ENCODE measurements at places on chromosomes 7 and 10.

DNA sequence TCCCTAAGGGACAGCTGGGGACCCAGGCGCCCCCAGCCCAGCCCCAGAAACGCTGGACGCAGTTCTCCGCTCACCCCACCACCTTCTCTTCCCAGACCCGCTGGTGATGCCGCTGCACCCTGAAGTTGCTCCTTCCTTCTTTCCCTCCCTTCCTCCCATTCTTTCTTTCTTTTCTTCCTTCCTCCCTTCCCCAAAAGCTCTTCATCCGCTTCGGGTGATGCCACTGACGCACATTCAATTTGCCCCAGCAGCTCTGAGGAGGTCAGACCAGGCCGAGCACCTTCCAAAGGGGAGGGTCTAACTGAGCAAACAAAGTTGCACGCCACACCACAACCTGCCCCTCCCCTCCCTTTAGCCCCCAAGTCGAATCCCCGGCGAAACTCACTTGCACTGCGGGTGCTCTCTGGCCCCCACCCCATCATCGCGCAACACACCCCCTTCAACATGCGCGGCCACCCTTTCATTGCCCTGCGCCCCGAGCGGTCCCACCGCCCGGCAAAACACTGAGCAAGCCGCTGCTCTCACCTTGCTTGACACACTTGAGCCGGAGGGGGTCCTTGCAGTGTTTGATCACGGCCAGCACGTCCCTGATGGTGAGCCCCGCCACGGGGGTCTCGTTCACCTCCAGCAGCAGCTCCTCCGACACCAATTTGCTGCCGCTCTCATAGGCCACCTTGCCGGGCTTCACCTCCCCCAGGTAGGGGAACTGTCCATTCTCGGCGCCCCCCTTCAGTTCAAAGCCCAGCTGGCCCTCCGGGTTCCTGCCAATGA is 787 bp downstream of the MAGI2 start:
- DNase-seq, result no peak

- no peak for DNase-seq
These were observed 41.0 kb downstream of the MCMBP start for GRCh38 chr10:119831656-119832055.

DNA sequence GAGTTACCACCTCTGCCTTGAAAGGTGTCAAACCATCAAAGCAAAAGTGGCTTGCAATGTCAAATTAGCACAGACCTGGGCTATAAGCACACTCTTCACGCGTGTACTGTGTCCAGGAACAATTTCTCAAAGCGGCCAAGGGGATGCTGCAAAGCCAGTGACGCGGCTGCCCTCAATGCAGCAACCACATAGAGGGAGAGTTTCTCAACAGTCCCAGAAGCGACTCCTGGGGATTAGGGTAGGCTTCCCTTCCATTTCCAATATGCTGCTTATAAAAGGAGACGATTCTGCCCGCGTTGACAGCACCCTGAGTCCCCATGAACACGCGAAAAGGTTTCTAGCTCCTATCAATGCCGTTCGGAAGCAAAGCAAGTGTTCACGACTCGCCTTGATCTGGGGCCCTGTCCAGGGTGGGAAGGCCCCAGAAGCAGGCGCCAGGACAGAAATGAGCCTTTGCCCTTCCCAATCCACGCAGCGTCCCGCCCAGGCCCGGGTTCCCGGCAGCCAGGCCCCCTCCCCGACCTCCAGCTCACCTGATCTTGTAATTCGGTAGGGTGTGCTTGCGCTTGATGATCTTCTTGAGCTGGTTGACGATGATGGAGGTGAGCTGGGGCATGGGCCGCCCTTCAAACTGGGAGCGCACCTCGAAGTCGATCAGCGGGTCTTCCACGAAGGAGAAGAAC is 1.3 kb downstream of the PDZD8 start:
- DNase-seq, result no peak

GRCh38 chr7:1895664-1896515 is 225.8 kb downstream of the ELFN1 start:
- DNase-seq, result no peak
